ENCODE measurements at places on chromosomes 11 and 22. TPM values are rescaled to one million over a fixed set of nuclear protein-coding genes. Genes with fewer than 3 reads are reported as not detected.

CASP5 gene
- total RNA-seq, result not detected

DNA sequence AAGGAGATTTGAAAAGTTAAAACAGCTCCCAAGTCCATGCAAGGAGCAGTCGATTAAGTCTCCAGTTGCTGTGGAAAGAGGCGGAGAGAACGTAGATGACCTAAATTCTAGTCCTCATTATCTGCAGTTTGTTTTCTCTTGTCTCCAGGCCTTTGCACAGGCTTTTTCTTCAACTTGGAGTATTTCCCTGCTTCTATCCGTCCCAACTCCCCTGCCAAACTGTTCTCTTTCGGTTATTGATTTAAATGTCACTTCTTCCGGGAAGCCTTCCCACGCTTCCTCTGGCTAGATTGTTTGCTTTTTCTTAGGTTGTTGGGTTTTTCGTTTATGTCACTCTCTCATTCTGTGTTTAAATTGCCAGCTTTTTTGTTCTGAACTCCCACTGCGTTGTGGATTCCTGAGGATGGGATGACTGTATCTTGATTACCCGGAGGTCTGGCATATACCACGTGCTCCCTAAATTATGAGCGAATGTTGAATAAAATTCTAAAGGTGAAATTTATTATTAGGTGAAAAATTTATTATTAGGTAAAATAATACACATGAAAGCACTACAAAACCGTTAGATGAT is 463 bp downstream of the TMEM126B start:
- no peak for DNase-seq
- peaks cover 6% of the 10 kb centered on the region for H3K36me3 ChIP-seq
- H3K4me3 ChIP-seq, result peak overlapping the region; percentile 58
- H3K4me1 ChIP-seq, result peaks cover 30% of the 10 kb centered on the region

MS4A15 gene
- not detected for total RNA-seq

DNA sequence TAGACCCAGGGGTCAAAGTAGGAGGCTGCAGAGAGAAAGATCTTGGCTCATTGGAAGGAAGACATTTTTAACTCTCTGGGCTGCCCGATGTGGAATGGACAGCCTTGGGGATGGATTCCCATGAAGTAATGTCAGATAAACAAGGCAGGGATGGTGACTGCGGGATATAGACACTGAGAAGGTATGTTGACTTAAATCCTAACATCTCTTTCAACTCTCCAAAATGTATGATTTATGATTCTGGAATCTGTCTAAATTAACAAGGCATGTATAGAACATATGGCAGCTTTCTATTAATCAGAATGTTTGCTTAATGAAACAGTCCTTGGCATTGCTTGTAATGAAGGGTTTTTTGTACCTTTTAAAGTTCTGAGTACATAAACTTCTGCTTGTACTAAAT is 56.1 kb upstream of the VSTM5 start:
- H3K36me3 ChIP-seq, result no peaks in the 10 kb centered on the region
- DNase-seq, result no peak
- H3K27ac ChIP-seq, result no peak overlapping the region
- no peaks in the 10 kb centered on the region for H3K4me1 ChIP-seq

DNA sequence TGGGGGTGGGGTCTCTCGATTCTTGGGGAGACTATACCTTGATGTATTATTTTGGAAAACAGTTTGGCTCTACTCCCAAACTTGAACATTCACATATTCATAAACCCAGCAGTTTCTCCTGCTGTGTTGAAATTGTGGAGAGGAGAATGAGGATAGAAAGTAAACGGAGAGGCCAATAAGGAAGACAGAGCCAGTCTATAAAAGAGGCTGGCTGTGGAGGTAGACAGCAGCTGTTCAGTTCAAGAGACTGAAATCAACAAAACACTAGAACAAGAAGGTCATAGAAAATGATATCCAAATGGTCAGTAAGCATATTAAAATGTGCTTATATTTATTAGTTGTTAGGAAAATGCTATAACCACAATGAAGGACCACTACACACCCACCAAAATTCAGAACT is 1.9 kb upstream of the MOGAT2 start:
- no peak overlapping the region for H3K4me3 ChIP-seq
- H3K27ac ChIP-seq, result no peak overlapping the region
- no peaks in the 10 kb centered on the region for H3K27me3 ChIP-seq

DNA sequence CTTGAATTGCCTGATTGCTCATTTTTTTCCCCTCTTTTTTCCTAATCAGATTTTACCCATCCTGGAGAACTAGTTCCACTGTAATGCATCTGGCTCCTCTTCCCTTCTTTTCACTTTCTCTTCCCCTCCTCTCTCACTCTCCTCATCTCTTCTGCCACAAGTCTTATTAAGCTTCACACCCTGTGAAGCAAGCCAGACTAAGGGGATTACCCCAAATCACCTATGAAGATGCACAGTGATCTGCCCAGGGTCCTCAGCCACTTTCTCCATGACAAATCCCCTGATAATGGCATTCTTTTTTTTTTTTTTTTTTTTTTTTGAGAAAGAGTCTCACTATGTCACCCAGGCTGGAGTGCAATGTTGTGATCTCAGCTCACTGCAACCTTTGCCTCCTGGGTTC is 11.2 kb downstream of the UBASH3B start:
- DNase-seq, result no peak
- no peaks in the 10 kb centered on the region for H3K36me3 ChIP-seq
- H3K4me3 ChIP-seq, result no peak overlapping the region
- H3K27me3 ChIP-seq, result no peaks in the 10 kb centered on the region

POTEH gene
- total RNA-seq, result not detected

GPR83 gene
- 0.09 TPM for total RNA-seq

DNA sequence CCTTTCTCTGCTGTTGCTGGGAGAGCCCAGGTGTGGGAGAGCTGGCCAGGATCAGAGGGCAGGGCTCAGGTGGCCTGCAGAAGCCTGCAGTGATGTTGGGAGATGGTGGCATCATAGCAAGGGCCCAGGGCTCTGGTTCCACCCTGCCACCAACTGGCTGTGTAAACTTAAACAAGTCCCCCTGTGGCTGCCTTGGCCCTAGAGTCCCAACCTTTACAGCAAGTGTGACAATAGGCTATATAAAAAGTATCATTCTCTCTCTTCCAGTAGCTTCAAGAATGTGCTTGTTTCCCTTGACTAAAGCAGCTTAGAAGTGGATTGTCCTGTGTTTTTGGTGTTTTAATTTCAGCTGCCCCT is 201.8 kb upstream of the E2F8 start:
- no peak overlapping the region for H3K27ac ChIP-seq
- DNase-seq, result no peak
- H3K4me1 ChIP-seq, result no peaks in the 10 kb centered on the region

- no peak for DNase-seq
- no peaks in the 10 kb centered on the region for H3K4me1 ChIP-seq
- no peaks in the 10 kb centered on the region for H3K27me3 ChIP-seq
Observed at GRCh38 chr11:101336155-101336554, 206.5 kb upstream of the PGR start.

- H3K27me3 ChIP-seq, result no peaks in the 10 kb centered on the region
- DNase-seq, result no peak
- H3K27ac ChIP-seq, result no peak overlapping the region
- no peaks in the 10 kb centered on the region for H3K4me1 ChIP-seq
- H3K36me3 ChIP-seq, result no peaks in the 10 kb centered on the region
Observed at GRCh38 chr22:44383652-44384562, 71.2 kb upstream of the SHISAL1 start.

- no peak overlapping the region for H3K27ac ChIP-seq
- peaks cover 7% of the 10 kb centered on the region for H3K27me3 ChIP-seq
- H3K36me3 ChIP-seq, result no peaks in the 10 kb centered on the region
- no peaks in the 10 kb centered on the region for H3K4me1 ChIP-seq
- DNase-seq, result no peak
Observed at GRCh38 chr11:120512739-120513435, 1.3 kb downstream of the GRIK4 start.

GRCh38 chr11:14065141-14065540 is 102.6 kb downstream of the SPON1 start:
- no peak overlapping the region for H3K4me3 ChIP-seq
- DNase-seq, result no peak
- peak overlapping the region; percentile 1 for H3K27ac ChIP-seq

- H3K36me3 ChIP-seq, result no peaks in the 10 kb centered on the region
- no peak for DNase-seq
- H3K4me3 ChIP-seq, result no peak overlapping the region
- H3K27me3 ChIP-seq, result no peaks in the 10 kb centered on the region
Observed at GRCh38 chr22:44505796-44506354, 7.8 kb upstream of the RTL6 start.

DNA sequence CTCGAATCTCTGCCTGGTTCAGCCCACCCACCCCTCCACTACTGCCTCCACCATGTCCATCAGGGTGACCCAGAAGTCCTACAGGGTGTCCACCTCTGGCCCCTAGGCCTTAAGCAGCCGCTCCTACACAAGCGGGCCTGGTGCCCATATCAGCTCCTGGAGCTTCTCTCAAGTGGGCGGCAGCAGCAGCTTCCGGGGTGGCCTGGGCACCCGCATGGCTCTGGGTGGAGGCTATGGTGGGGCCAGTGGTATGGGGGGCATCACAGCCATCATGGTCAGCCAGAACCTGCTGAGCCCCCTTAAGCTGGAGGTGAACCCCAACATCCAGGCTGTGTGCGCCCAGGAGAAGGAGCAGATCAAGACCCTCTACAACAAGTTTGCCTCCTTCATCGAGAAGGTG is 3.0 kb upstream of the SCUBE2 start:
- DNase-seq, result no peak
- H3K4me1 ChIP-seq, result no peaks in the 10 kb centered on the region
- no peaks in the 10 kb centered on the region for H3K36me3 ChIP-seq
- H3K27me3 ChIP-seq, result peaks cover 15% of the 10 kb centered on the region

- H3K4me3 ChIP-seq, result no peak overlapping the region
- no peak overlapping the region for H3K27ac ChIP-seq
- no peaks in the 10 kb centered on the region for H3K27me3 ChIP-seq
- no peak for DNase-seq
- peaks cover 8% of the 10 kb centered on the region for H3K36me3 ChIP-seq
Observed at GRCh38 chr11:128823753-128824152, 43.3 kb downstream of the KCNJ1 start.

ZNF214 gene
- not detected for total RNA-seq

- peaks cover 31% of the 10 kb centered on the region for H3K36me3 ChIP-seq
- no peaks in the 10 kb centered on the region for H3K4me1 ChIP-seq
- no peak overlapping the region for H3K4me3 ChIP-seq
- H3K27me3 ChIP-seq, result no peaks in the 10 kb centered on the region
Observed at GRCh38 chr11:65205602-65205967, 23.9 kb downstream of the CAPN1 start.

GRCh38 chr22:43381693-43382092 is 30.1 kb upstream of the MPPED1 start:
- H3K4me3 ChIP-seq, result no peak overlapping the region
- H3K27ac ChIP-seq, result no peak overlapping the region
- peaks cover 29% of the 10 kb centered on the region for H3K4me1 ChIP-seq
- DNase-seq, result peak; percentile 47

GRCh38 chr22:48318575-48319320 is 1508.9 kb downstream of the BRD1 start:
- H3K36me3 ChIP-seq, result no peaks in the 10 kb centered on the region
- H3K27ac ChIP-seq, result no peak overlapping the region
- DNase-seq, result no peak
- H3K27me3 ChIP-seq, result no peaks in the 10 kb centered on the region

GRCh38 chr11:33630936-33631748 is 69.5 kb downstream of the C11orf91 start:
- no peaks in the 10 kb centered on the region for H3K36me3 ChIP-seq
- DNase-seq, result no peak
- no peaks in the 10 kb centered on the region for H3K4me1 ChIP-seq
- no peaks in the 10 kb centered on the region for H3K27me3 ChIP-seq
- H3K27ac ChIP-seq, result no peak overlapping the region

- DNase-seq, result no peak
- H3K27me3 ChIP-seq, result no peaks in the 10 kb centered on the region
- no peak overlapping the region for H3K4me3 ChIP-seq
- H3K36me3 ChIP-seq, result no peaks in the 10 kb centered on the region
Observed at GRCh38 chr11:76279038-76279437, 72.7 kb upstream of the WNT11 start.

- H3K36me3 ChIP-seq, result peaks cover 3% of the 10 kb centered on the region
- no peak for DNase-seq
- H3K4me3 ChIP-seq, result no peak overlapping the region
- H3K4me1 ChIP-seq, result no peaks in the 10 kb centered on the region
Observed at GRCh38 chr22:25377699-25378098, 158.3 kb downstream of the CRYBB2 start.

MIAT gene
- total RNA-seq, result 270 TPM

SYCE3 gene
- not detected for total RNA-seq
